ENCODE measurements at places on chromosomes 11 and 22.

- no peaks in the 10 kb centered on the region for H3K36me3 ChIP-seq
- no peak overlapping the region for H3K27ac ChIP-seq
- no peaks in the 10 kb centered on the region for H3K27me3 ChIP-seq
- DNase-seq, result no peak
- no peaks in the 10 kb centered on the region for H3K4me1 ChIP-seq
- no peak overlapping the region for H3K4me3 ChIP-seq
These were observed 13.0 kb upstream of the REXO2 start for GRCh38 chr11:114426280-114426679.

DNA sequence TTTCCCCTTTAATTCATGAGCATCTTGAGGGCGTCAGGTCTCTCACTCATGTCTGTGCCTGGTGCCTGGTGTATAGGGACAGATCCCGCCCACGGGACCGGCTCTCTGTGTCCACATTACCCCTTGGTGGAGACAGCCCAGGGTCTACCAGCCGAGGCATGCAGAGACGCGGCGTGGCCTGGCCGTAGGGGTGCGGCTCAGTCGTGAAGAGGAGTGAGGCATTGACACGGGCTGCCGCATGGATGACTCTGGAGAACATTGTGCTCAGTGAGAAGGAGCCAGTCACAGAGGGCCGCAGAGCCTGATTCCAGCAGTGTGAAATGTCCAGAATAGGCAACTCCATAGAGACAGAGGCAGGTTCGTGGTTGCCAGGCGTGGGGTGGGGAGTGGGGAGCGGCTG, 209.8 kb downstream of the TBC1D22A start:
- no peak overlapping the region for H3K27ac ChIP-seq
- DNase-seq, result no peak
- no peak overlapping the region for H3K4me3 ChIP-seq

DNA sequence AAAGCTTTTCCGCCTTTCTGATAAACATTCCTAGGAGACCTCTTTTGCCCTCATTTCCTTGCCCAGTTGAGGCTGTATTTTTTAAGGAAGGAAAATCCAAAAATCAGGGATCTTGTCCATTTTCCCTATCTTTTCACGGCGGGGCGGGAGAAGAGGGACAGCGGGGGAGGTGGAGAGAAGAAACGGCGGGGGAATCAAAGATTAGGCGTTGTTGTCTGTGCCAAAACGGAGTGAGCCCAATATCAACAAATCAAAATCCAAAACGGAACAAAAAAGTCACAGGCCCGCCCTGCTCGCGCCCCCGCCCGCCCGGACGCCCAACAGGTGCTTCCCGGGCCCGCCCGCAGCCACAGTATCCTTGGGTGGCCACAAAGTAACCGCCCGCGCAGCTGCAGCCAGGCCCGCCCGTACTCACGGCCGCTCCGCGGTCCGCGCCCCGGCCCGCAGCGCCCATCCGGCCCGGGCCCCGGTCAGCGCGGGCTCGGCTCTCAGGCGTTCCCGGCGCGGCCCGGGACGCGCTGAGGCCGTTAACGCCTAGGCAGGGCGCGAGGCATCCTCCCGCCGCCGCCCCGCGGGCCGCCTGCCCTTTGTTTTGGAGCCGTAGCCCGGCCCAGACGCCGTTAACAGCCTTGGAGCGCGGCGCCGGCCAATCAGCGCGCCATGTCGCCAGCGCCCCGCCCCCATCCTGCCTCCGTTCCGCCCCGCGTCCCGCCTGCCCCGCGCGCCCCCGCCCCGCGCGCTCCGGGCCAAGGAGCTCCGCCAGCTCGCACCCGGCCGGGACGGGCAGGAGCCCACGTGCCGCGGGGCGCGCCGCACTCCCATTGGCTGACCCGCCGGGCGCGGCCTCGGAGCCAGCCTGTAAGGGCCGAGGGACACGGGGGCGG, at the start of gene YPEL1:
Gene YPEL1 (minus strand): TSS at position 595 of the 884 bp plus-strand sequence. CDS start 25,050 bp downstream, outside the sequence.
- DNase-seq, result peak; percentile 99
- no peak within 1 kb of the TSS for H3K27ac ChIP-seq
- no peaks in the 10 kb centered on the region for H3K36me3 ChIP-seq
- H3K4me3 ChIP-seq, result peak within 1 kb of the TSS; percentile 62

DNA sequence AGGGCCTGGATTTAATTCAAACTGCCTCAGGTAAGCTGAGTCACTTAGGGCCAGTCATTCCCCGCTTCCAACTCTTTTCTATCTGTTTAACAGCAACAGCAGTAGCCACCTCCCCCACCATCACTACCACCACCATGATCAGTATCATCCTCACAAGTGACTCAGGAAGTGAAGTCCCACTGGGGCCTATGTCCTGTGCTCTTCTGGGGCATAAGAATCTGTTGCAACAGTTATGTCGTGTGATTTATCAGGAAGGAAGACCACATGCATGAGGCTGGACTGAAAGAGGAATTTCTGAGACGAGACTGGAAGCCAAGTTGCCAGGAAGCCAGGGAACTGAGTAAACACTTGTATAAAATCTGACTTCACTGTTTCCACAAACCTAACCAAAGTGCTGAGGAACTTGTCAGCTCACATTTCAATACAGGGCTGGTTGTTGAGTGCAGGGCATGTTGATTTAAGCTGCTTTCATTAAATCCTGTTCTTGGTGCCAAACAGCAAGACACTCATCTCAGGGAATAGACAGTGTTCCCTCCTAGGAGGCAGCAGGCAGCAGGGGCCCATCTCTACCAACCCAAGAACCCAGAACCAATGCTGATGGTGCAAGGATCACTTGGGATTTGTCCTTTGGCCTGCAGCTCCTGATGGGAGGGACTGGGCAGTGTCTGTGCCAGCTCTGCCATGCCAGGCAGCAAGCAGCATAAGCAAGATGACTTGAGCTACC, 226.7 kb upstream of the NARS2 start:
- H3K4me3 ChIP-seq, result no peak overlapping the region
- no peaks in the 10 kb centered on the region for H3K36me3 ChIP-seq
- no peaks in the 10 kb centered on the region for H3K27me3 ChIP-seq
- no peak for DNase-seq

- no peaks in the 10 kb centered on the region for H3K27me3 ChIP-seq
- H3K4me1 ChIP-seq, result no peaks in the 10 kb centered on the region
- no peaks in the 10 kb centered on the region for H3K36me3 ChIP-seq
- H3K27ac ChIP-seq, result no peak overlapping the region
- no peak overlapping the region for H3K4me3 ChIP-seq
These were observed 13.1 kb downstream of the VSIG10L2 start for GRCh38 chr11:125958872-125959400.

- peaks cover 31% of the 10 kb centered on the region for H3K4me1 ChIP-seq
- DNase-seq, result no peak
- H3K27ac ChIP-seq, result no peak overlapping the region
- no peak overlapping the region for H3K4me3 ChIP-seq
- no peaks in the 10 kb centered on the region for H3K36me3 ChIP-seq
These were observed 203.7 kb downstream of the PGR start for GRCh38 chr11:100925935-100926334.

- no peaks in the 10 kb centered on the region for H3K36me3 ChIP-seq
- no peak overlapping the region for H3K4me3 ChIP-seq
- H3K27me3 ChIP-seq, result no peaks in the 10 kb centered on the region
- no peak for DNase-seq
- peaks cover 4% of the 10 kb centered on the region for H3K4me1 ChIP-seq
These were observed 12.1 kb downstream of the BBOX1 start for GRCh38 chr11:27052668-27053067.

DNA sequence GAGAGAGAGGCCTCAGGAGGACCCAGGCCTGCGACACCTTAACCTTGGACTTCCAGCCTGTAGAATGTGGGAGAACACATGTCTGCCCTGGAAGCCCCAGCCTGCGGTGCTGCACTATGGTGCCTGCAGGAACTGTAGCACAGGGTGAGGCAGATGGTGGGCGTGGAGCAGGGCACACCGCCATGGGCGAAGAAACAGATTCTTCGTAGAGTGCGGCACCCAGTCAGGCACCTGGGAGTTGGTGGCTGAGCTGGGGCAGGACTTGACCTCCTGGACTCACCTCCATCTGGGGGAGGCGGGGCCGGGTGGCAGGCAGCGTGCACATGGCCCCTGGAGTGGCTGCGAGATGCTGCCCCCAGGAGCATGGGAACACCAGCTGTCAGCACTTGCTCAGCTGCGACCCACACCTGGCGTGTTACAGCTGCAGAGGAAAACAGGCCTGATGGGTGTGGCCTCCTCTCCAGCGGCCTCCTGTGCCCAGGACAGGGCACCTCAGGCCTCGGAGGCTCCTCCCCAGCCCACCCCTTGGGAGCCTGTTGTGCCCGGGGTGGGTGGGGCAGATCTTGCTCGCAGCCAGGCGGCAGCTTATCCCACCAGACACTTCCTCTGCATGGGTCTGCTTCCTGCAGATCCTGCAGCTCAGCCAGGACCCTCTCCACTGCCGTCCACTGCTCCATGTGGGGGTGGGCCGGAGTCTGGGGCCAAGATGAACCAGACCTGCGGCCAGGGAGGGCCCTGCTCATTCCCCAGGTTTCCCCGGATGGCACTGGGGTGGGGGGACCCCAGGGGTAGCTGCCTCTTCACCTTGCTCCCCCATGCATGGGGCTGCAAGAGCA, 80.4 kb downstream of the MYEOV start:
- no peaks in the 10 kb centered on the region for H3K36me3 ChIP-seq
- DNase-seq, result no peak
- no peak overlapping the region for H3K27ac ChIP-seq
- 0 out of 2 replicates have a peak, but pooled peaks cover 6% of the 10 kb centered on the region for H3K4me1 ChIP-seq
- no peaks in the 10 kb centered on the region for H3K27me3 ChIP-seq

DNA sequence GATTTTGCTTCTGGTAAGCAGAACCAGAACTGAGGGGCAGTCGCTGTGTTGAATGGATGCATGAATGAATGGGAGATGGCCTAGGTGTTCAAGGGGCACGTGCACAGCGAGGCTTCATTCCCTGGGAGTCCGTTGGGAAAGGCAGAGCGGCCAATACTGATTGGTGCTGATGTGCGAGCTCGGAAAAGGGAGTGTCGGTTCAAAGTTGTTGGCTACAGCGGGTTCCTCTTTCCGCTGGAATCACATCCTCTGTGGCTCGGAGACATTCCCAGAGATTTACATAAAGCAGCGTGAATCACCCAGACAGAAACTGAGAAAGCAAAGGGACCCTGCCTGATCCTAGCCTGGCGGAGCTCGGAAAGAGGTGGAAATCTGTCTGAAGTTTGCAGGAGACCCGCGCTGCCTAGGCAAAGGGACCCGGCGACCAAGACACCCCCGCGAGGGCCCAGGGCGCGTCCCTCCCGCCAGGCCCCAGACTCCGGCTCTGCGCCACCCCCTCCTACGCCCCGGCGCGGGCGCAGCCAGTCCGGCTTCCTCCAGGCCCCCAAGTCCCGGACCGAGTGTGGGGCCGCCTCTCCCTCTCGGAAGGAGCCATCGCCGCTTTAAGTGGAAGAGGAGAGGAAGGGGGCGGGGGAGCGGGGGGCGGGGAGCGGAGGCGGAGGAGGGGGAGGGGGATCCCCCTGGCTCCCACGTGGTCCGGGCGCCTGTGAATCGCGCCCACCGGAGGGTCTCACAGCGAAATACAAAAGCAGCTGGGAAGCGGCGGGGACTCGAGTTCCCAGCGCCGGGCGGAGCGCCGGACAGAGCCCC, at the start of gene FJX1:
Gene FJX1 (plus strand): TSS at position 774 of the 810 bp plus-strand sequence. CDS start 177 bp downstream, outside the sequence.
- H3K27ac ChIP-seq, result peak within 1 kb of the TSS; percentile 76
- H3K36me3 ChIP-seq, result no peaks in the 10 kb centered on the region
- peaks cover 26% of the 10 kb centered on the region for H3K4me1 ChIP-seq
- peak; percentile 71 for DNase-seq
- H3K27me3 ChIP-seq, result no peaks in the 10 kb centered on the region

- no peaks in the 10 kb centered on the region for H3K4me1 ChIP-seq
- H3K36me3 ChIP-seq, result 0 out of 2 replicates have a peak, but pooled peaks cover 5% of the 10 kb centered on the region
- H3K4me3 ChIP-seq, result no peak within 1 kb of the TSS
- H3K27me3 ChIP-seq, result no peaks in the 10 kb centered on the region
- H3K27ac ChIP-seq, result no peak within 1 kb of the TSS
- no peak for DNase-seq
These were observed at the start of gene CHRNA10 for GRCh38 chr11:3671334-3672254. Gene CHRNA10 (minus strand): TSS chr11:3671384. CDS start chr11:3671312, 72 bp downstream.

DNA sequence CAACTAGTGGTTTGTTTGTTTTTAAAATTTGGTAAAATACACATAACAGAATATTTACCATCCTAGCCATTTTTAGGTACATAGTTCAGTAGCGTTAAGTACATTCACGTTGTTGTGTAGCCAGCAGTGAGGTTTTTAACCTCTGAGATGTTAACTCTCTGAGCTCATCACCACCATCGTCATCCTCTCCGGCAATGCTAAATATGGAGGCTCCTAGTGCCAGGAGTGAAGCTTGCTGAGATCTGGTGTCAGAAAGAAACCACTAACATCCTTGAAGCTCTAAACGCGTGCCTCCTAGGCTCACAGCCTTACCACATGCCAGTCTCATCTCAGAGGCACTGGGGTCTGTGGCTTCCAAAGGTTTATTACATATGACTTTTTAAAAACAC, 330.2 kb upstream of the B3GAT1 start:
- peak; percentile 51 for DNase-seq
- H3K36me3 ChIP-seq, result no peaks in the 10 kb centered on the region
- H3K4me3 ChIP-seq, result no peak overlapping the region
- no peak overlapping the region for H3K27ac ChIP-seq

DNA sequence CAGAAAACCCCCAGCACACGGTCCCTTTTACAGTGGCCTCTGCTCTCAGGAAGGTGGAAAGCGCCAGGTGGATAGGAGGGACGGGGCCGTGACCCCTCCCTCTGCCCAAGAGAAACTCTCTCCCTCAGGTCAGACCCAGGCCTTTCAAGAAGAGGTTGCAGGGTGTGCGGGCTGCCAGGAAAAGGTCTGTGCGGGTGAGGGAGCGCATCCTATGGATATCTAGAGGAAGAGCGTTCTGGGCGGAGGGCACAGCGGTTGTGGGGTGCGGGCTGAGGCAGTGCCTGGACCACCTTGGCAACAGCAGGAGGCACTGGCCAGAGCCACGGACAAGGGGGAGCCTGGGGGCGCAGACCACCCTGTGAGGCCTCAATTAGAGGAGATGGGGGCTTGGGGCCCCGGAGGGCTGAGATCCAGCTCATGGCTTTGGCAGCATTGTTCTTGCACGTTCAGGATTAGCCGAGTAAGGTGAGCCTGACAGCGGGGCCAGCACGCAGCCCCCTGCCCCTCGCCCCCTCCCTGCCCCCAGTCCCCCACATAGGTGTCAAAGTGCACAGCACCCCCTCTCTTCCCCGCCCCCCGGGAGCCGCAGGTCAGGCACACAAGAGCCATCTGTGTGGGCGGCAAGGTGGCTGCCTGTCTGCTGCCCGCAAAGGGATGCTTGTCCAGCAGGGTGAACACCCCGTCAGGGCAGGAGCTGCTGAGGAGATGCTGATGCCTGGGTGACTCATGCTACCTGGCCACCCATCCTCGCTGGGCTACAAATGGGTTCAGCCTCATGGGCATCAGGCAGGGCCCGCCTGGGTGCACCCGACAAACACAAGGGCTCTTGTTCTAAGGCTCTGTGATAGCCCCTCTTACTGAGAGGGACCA, 92.8 kb upstream of the KCNQ1OT1 start:
- no peaks in the 10 kb centered on the region for H3K27me3 ChIP-seq
- H3K36me3 ChIP-seq, result no peaks in the 10 kb centered on the region
- H3K27ac ChIP-seq, result no peak overlapping the region
- H3K4me1 ChIP-seq, result peaks cover 8% of the 10 kb centered on the region
- H3K4me3 ChIP-seq, result no peak overlapping the region

DNA sequence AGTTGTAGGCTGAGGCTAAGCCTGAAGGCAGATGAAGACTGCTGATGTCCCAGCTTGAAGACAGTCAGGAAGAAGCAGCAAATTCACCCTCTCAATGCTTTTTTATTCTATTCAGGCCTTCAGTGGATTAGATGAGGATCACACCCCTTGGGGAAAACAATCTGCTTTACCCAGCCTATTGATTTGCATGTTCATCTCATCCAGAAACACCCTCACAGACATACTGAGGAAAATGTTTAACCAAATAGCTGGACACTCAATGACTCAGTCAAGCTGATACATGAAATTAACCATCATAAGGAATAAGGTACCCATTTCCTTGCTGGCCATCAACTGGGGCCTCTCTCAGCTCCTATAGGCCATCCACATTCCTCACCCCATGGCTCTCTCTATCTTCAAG, 549.9 kb upstream of the CCDC90B start:
- no peaks in the 10 kb centered on the region for H3K4me1 ChIP-seq
- H3K27me3 ChIP-seq, result no peaks in the 10 kb centered on the region
- DNase-seq, result no peak
- no peak overlapping the region for H3K4me3 ChIP-seq
- no peak overlapping the region for H3K27ac ChIP-seq

Data from Caco-2 (cell line).